ENCODE measurements at places on chromosomes 5 and 9. TPM values are rescaled to one million over a fixed set of nuclear protein-coding genes. Genes with fewer than 3 reads are reported as not detected.
A peak's percentile ranks its signal among the peaks of the same experiment; 100 is the strongest.

- no peak for DNase-seq
Measured at GRCh38 chr9:135565636-135566035, 4.1 kb downstream of the PAEP start.

GRCh38 chr5:124343451-124343867, 403.0 kb downstream of the ZNF608 start:
- DNase-seq = no peak

SHC3 gene
- total RNA-seq = not detected

DNA sequence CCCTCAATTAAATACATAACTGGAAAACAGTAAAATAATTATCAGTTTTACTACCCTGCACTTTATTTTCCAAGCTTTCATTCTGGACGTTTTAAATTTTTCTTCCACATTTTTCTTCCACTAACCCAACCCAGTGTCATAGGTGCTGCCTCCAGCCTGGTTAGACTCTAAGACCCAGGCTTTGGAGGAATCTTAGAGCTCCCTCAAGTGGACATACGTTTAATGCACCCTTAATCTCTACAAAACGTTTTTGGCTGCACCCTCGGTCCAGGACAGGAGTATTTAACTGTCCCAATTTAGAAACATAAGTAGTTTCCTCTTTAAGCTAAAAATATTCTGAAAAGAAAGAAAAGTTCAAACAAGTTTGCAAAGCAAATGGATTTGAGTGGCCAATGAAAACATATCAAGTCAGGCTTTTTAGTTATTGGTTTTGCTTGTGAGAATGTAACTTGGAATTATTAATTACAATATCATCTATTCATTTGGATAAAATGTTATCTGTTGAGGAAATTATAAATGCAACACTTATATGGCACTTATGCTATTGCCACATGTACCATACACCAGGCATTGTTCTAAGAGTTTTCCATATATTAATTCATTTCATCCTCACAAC, 38.9 kb downstream of the CDH6 start:
- DNase-seq = no peak

CSF1R gene
- 0.41 TPM for total RNA-seq

DNA sequence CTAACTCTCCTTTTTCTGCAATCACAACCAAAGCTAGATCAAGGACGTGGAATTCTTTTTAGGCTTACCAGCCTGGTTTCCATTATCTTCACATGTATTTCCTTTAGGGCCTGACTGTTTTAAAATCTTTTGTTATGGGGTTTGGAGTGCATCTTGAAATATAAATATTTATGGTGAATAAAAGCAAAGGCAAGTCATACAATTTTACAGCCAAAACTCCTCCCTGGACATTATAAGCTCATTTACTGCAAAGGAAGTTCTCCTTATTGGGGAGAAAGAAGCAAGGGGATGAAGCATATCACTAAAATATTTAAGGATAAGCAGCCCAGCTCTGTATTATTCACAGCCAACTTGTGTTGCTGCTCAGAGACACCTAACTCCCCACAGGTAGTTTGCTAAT, 132.2 kb upstream of the TARS1 start:
- no peak for DNase-seq

SLC6A3 gene
- total RNA-seq = not detected

ST8SIA4 gene
- total RNA-seq = 35.1 TPM

ZNF300 gene
- total RNA-seq = 0.85 TPM

PTPDC1 gene
- total RNA-seq = 4.4 TPM

DNA sequence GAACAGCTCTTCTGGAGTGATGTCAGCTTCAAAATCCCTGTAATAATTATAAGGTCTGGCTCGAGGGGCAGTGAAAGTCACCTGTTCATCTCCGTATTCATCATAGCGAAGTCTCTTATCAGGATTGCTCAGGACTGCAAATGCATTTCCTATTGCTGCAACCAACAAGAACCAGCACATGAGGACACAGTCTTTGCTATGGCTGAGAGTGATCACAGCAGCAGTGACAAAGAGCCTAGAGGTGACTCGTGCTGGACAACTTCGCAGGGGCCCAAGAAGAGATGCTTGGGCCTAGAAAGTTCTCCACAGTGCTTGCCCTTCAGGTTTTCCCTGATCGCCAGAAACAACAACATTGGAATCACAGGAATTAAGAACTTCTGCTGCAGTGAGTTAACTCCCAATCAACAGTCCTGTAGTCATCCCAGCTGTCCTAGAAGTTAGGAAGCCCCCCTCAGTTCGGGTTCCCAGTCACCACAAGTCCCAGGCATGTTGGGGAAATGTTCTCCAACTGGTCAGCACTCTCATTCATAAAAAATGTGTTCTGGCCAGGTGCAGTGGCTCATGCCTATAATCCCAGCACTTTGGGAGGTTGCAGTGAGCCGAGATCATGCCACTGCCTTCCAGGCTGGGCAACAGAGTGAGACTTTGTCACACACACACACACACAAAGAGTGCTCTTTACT, 13.0 kb downstream of the DNAJC18 start:
- DNase-seq = no peak

GRCh38 chr5:14223372-14223771, 80.2 kb downstream of the TRIO start:
- DNase-seq = peak; percentile 15

GRCh38 chr9:112332977-112333638, at the start of gene PTBP3:
Gene PTBP3, minus strand, starts transcription at chr9:112333619. Its CDS starts 35,754 bp downstream, at chr9:112297865.
- DNase-seq = peak; percentile 84

DNA sequence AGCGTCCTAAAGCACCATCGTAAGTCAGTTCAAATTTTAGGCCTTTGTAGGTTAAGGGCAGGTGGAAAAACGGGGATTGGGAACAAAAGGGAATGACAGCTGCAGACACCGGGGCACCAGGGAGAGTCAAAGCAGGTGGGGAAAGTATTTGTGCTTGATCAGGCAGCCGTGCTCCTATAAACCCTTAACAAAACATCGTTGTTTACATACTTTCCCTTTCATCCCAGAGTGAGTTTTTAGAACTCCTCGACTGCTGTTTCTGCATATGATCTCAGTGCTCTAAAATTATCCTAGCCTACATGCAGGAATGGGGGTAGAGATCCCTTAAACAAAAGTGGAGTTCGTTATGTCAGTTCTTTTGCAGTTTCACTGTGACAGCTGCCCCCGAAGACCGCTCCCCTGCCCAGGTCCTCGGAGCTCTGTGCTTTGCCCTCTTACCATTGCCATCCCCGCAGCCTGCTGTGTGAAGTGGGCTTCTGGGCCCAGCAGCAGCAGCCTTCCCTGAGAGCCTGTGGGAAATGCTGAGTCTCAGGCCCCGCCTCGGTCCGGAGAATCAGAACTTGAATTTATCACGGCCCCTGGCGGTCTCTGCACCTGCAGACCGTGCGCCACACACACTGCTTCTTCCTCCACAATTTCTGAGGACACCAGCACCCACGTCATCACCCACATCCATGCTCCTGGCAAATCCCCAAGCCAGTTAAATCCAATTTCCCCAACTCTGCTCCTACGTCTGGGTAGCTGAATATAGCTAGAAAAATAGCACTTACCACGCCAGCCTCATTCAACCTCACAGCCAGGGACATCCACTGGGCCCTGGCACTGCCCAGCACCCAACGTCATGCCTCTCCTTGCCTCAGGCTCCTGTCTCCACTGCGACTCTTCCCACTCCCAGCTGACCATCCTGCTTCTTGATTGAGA, 86.8 kb downstream of the NSUN2 start:
- no peak for DNase-seq

GRCh38 chr9:121199921-121200320, 1.7 kb downstream of the RAB14 start:
- no peak for DNase-seq

CDC25C gene
- total RNA-seq = 19.1 TPM

DNA sequence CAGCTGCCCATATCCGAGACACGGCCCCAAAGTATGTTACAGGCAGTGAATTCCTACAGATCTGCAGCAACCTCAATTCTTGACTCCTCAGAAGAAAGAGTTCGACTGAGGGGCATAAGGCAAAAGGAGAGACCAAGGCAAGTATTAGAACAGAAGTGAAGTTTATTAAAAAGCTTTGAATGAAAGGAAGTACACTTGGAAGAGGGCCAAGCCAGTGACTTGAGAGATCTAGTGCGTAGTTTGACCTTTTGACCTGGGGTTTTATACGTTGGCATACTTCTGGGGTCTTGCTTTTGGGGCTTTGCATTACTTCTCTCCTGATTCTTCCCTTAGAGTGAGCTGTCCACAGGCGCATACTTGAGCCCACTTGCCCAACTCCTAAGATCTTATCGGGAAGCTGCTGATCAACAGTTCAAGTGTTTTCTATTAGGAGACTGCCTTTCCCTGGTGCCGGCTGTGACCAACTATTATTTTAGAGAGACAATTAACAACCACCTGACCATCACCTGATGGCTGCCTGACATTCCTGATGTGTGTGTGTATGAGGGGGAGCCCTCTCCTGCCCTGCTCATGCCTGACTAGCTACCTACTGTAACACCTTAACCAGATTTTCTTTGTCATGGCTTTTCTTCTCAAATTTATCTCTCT, 1.5 kb upstream of the DEPDC1B start:
- no peak for DNase-seq

DNA sequence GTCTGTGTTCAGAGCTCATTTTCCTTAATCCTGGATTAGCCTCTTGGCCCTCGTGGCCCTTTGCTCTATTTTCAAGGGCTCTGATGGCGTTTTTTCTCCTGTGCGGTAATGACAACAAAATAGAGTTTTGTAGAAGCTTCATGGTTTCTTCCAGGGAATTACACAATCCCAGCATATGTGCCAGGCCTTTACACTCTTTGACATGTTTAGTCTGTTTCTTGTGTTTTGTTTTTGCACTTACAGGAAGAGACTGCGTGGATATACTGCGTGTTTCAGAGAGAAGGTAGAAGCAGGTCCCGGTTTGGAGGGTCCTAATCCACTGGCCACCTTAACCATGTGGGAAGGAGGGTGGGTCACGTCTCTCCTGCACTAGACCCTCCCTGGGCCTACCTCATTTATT, 400.2 kb upstream of the IRX4 start:
- no peak for DNase-seq

DNA sequence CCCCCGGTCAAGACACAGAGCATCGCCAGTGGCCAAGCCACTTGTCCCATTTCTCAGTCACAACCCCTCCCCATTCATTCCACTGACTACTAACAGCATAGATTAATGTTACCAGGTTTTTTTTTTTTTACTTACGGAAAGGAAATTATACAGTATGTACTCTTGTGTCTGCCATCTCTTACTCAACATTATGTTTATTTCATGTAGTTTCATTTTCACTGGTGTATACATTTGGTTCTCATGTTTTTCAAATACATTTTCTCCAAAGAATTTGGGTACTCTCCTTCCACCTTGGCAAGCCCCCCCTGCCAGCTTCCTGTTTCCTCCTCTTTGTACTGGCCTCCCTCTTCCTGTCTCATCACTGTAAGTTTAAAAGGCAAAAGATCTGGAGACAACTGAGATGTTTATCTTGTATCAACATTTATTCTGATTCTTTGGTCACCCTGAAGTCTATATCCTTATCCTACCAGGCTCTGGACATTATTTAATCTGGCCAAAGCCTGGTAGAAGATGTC, 207.3 kb downstream of the SAXO1 start:
- DNase-seq = no peak

- peak; percentile 9 for DNase-seq
Measured at GRCh38 chr9:116594547-116594946, 92.6 kb upstream of the TRIM32 start.

- no peak for DNase-seq
Measured at GRCh38 chr5:158513490-158514318, 586.0 kb downstream of the EBF1 start.

GRCh38 chr9:84866396-84867175, 197.1 kb downstream of the NTRK2 start:
- DNase-seq = no peak

DNA sequence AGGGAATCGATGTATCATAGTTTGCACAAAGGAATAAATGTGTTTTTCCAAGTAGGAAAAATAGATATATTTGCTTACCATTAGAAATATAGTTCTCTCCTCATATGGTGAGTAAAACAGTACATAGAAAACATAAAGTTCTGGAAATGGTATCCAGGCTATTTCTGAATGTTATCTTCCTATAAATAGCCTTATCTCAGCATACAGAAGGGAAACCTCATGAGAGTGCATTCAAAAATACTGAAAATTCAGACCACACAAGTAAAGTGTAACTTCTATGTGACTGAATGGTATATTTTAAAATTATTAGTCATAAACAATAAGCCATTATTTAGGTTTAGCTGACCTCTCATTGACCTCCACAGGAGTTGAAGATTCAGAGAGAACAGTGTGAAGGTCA, 43.5 kb downstream of the MOCS2 start:
- no peak for DNase-seq

DNA sequence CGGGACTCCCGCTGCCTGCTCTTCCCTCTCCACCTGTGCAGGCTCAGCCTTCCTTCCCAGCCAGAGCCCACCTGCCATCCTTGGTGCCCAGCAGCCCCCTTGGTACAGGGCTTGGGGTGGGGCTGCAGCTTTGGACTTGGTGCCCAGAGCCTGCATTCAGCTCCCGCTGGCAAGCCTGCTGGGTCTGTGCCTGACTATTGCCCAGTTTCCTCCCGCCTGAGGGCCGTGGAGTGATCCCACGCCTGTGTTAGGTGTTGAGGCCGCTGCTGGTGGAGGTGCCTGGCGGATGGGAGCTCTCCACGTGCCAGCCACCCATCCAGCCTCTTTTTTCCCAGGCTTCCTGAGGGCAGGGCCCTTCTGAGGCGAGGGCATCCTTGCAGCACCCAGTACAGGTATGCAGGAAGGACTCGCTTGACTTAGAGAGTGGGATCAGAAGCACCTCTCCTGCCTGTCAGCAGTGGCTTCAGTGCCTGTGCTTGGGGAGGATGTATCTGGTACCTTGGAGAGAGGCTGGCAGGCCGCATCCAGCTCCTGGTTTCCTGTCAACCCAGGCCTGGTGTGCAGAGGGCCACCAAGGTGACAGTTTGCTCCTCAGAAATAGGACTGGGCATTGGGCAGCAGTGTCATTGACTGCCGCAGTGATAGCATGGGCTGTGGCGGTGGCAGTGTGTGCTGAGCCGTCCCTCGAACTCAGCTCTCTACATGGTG, 7.8 kb downstream of the RXRA start:
- DNase-seq = no peak

DNA sequence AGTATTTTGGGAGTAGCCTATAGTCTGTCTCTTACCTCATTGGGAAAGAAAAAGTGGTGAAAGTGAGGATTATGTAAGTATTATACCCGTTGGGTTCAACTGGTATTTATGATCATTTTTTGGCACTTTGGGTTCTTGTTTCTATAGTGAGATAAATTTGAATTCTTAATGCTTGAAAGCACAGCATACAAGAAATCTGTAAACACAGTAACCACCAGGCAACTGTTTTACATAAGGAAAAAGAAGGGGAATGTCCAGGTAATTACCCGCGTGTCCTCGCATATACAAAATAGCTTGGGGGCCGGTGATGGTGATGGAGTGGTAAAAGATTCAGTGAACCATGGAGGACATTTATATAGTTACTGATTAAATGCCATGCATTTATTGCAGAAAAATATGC, 60.5 kb downstream of the BASP1 start:
- DNase-seq = no peak

DNA sequence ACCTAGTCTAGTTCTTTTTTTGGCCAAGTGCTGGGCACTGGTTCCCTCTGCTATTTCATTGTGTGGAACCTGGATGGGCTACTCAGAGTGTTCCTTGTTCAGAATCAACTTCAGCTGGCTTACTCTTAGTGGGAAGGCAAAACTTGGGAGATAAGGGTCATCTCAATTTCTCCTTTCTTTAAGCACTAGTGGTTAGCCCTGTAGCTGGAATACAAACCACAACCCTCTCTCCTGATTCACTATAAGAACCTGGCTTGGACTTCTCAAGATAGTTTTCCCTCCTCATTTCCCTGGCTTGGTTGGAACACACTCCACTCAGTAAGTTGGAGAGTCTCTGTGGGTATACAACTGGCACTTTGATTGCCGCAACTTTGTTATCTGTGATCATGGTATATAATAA, 35.1 kb downstream of the GRIA1 start:
- no peak for DNase-seq

GRCh38 chr9:89522261-89522958, 24.5 kb upstream of the SEMA4D start:
- DNase-seq = peak; percentile 89

ZFP37 gene
- 1.1 TPM for total RNA-seq
